ENCODE measurements at places on chromosomes 16 and 17.

GRCh38 chr17:81365601-81366585 is 29.4 kb upstream of the BAHCC1 start:
- no peak for DNase-seq

GRCh38 chr17:7809086-7809790 is 24.8 kb upstream of the KDM6B start:
- DNase-seq: no peak

- no peak for DNase-seq
These were observed 11.2 kb downstream of the ANKS4B start for GRCh38 chr16:21244518-21245215.

GRCh38 chr17:21129023-21129681 is 2.4 kb downstream of the DHRS7B start:
- no peak for DNase-seq

DNA sequence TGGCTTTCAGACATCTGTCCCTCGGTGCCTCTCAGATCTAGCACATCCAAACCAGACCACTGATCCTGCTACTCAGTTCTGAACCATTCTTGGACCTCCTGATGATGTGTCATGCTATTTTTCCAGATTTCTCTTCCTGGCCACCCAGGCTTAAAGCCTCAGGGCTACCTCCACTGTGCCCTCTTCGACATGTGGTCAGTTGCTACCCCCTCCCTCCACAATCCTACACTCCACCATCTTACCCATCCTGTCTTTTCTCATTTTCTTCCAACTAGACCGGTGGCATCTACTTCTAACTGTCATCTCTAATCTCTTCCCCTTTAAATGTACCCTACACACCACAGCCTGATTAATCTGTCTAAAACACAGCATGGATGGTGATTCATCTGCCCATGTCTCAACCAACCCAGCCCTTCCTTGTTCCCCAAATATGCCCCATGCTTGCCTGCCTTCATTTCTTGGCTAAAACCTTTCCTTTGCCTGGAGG is 478.6 kb downstream of the SLC39A11 start:
- DNase-seq: no peak

- DNase-seq: no peak
These were observed 13.7 kb downstream of the MYO18A start for GRCh38 chr17:29166507-29166887.
